M059J (cell line): ENCODE measurements at places on chromosomes 3 and 15. TPM values are rescaled to one million over a fixed set of nuclear protein-coding genes. Genes with fewer than 3 reads are reported as not detected.

DNA sequence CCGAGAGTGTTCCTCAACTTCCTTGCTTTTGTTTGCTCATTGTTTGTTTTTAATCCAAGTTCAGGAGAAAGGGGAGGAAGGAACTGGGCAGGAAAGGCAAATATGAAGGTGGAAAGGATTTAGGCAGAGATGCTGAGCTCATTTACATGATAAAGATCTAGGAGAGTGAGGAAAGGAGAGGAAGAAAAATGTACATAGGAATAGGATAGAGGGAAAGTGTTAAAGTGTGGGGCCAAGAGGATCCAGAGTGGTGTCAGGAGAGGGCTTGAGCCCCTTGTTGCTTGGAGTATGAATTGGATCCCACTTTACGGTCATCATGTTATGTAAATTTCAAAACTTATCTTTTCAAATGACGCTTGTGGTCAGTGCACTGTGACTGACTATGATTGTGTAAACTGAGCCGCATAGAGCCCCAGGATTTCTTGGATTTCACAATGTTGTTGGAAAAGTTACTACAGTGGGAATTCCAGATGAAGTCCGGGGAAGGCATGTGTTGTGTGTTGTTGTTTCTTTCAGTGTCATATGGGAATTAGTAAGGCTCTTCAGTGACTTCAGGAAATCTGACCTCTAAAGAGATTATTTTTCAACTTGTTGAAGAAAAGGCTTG is 15.0 kb upstream of the PLD1 start:
- peak; percentile 76 for DNase-seq

DNA sequence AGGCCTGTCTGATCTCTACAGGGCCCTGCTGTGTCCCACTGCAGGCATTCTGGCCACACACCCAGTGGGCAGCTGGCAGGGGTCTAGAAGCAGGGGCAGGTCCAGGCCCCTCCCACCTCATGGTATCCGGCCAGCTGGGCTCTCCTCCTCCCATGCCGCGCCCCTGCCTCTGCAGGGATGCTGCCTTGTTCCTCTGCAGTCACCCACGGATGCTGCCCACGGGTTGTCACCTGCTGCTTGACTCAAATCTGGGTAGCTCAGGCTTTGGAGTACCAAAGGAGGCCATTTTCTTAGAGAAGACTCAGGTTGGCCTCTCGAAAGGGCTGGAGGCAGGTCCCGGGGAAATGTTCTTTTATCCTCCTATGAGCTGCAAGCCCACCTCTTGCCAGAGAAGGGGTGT is 25.0 kb downstream of the EFCAB12 start:
- DNase-seq = no peak

DNA sequence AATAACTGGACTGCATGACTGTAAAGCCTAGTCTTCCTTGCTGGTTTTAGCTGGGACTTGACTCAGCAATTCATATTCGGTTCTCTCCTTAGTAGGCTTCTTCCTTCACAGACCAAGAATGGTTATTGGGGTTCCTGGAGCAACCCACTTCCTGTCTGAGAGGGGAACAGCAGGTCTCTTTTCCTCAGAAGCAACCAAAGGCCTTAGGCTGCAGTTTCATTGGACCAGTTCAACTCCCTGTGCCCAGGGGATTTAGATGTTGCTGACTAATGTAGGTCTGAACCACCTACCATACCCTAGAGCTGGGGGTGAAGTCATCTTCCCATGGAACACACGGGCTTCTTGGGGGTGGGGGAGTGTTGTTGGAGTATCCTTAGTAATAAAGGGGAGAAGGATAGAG is 84.0 kb upstream of the SKOR1 start:
- DNase-seq = peak; percentile 3

The WNT5A gene
- total RNA-seq = 92.8 and 113 TPM in 2 replicates

DNA sequence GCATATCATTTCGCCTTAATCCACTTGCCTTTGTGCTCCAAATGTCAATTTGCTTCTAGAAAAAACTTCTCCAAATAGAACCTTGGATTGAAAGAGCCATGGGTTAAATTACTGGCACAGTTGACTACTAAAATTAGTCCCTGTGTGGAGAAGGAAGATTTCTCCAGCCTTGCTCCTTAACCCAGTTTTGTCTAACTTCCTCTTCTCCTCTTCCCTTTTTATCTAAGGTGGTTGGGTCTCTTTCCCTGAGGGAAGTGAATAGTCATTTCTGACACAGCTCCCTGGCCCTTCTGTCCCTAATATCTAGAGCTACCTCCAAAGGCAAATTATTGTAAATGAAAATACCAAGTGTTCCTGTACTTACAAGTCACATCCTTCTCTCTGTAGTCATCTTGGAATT is 527.9 kb upstream of the TBL1XR1 start:
- no peak for DNase-seq

DNA sequence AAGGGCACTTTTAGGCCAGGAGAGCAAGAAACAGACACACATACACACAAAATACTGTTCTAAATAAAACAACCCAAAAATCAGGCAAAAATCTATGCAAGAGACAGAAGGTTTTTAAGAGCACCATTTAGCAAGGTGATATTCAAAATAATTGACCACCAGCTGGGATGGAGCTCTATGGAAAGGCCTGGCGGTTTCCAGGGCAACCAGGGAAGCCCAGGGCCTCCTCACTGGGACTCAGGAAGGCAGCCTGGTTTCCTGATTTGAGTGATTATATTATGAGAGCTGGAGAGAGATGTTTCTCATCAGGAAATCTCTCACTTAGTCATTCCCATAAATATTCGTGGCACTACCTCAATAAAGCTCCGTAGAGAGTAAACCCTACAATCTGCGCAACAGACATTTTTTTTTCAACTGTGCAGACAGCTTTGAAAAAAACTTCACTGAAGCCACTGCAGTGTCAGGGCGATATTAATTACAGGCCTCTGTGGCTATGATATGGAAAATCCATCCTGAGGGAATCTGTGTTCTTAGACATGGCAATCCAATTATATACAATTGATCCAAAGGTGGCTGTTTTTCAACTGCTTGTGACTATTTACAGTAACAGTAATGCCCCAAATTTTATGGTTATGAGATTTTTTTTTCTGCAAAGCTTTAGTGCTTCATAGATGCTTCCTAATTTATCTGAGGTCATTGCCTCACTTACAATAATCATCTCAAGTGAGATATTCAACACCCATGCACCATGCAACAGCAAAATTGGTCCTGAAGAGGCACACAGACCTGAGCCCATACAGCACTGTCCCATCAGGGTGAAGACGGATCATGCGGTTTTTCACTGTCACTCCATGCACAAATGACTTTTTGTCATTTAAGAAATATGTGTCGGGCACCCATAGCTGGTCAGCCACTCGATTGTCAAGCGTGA is 152.1 kb downstream of the GABRB3 start:
- DNase-seq = no peak

The PROK2 gene
- not detected in 2 replicates for total RNA-seq
